ENCODE measurements at places on chromosomes 4 and X.

- DNase-seq: no peak
Measured at GRCh38 chr4:108213723-108214122, 45.0 kb upstream of the LEF1 start.

DNA sequence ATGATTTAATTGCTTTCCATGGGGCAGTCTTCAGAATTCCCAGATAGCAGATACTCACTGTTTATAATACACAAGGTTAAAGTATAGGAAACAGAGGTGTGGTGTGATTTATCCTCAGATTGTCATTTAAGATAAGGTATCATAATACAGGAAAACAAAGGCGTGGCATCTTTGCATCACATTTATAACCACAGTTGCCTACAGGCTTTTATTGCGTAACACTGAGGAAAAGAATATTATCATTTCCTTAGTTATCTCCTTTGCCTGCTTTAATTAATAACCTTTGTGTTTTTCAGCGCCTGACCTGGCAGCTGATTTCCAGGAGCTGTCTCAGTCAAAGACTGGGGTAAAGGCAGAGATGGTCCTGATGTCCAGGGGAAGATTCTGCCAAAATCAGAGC, 68.8 kb downstream of the SSX7 start:
- no peak for DNase-seq

DNA sequence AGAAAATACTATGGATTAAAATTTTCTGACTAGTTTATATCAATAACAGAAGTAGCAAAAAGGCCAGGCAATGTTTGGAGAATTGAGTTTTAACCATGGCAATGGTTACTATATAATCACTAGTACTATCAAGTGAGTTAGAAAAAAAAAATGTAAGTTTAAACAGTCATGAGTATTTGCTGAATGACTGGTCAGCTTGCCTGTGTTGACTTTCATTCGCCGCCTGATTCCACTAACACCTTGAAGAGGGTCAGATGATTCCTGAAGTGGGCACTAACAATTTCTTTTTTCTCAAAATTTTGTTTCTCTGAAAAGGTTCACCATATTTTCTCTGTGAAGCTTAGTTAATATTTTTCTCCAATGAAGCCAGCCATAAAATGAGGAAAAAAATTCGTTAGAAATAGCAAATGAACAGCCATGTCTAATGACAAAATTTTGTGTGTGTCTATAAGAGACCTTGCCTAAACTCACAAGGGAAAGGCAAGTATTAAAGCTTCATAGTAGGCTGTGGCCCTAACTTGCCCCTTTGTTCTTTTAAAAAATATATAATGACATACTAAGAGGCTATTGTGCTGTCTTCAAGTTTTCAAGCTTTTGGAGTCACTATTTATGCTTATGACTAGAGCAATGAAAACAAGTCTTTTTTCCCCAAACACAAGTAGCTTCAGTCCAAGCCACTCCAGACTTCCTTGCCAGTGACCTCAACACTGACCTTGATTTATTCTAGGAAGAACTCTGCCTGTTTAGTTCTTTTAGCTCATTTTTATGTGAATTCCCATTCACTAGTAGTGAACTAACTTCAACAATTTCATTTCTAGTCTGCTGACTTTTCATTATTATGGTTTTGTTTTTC, 18.4 kb upstream of the FHDC1 start:
- no peak for DNase-seq

- DNase-seq: no peak
Measured at GRCh38 chr4:53717064-53717549, 125.8 kb upstream of the LNX1 start.

GRCh38 chr4:140533951-140534480, 10.0 kb downstream of the ELMOD2 start:
- no peak for DNase-seq

DNA sequence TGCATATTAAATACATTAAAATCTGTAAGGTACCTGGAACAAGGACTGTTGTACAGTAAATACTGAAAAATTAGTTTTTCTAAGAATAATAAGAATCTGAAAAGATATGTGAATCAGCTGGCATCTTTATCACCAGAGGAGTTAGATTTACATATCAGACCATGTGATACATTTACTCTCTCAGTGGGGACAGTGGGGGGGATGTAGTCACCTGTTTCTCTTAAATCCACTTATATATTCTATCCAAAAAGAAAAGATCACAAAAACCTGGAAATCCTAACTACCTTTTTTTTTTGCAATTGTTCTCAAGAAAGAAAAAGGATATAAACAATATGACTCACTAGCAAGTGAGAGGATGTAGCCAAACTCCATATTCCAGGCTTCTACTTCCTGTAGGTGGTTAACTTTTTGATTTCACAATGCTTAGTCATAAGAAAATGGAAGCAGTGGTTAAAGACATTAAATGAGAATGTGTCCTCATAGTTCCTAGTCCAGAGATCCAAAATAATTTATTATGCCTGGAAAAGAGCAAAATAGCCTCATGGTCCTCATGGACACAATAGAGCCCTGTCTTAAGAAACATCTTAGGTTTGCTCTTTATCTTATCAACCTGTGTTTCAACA, 22.5 kb upstream of the MYOZ2 start:
- DNase-seq: no peak

DNA sequence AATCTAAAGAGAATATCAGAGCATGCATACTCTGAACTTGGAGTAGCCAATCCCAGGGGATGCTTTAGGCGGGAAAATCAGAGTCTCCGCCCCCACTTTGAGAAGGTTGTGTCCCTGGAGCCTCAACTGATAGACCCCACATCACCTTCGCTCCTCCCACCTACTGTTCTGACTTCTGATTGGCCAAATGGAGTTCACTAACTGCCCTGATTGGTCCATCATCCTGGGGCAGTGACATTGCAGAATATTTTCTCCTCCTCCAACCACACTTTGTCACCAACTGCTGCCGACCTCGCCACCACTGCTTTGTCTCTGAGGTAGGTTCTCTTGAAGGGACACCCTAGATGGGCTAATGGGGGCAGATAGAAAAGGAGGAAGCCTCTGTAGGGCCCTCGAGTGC, 22.7 kb upstream of the SPACA5B start:
- DNase-seq: no peak

DNA sequence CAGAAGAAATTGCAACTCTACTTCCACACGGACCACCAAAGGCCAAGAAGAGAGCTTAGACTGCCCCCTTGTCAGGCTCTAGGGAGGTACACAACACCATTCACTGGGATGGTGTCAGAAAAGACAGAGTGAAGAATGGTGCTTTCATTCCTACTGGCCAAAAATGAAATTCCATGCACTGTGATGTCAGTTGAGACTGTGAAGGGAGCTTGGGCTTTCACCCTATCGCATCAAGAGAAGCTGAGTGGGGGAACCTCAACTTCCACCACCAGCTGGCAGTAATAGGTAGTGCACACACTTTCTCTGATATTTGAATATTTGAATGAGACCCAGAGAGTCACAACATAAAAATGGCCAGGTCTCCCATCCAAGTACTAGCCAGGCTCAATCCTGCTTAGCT, 65.9 kb downstream of the ZNF711 start:
- no peak for DNase-seq

GRCh38 chrX:74232859-74233258, 71.1 kb upstream of the ZCCHC13 start:
- DNase-seq: no peak

GRCh38 chr4:2823671-2824328, 19.8 kb upstream of the ADD1 start:
- DNase-seq: no peak

- no peak for DNase-seq
Measured at GRCh38 chrX:39176105-39176504, 374.8 kb downstream of the MID1IP1 start.

DNA sequence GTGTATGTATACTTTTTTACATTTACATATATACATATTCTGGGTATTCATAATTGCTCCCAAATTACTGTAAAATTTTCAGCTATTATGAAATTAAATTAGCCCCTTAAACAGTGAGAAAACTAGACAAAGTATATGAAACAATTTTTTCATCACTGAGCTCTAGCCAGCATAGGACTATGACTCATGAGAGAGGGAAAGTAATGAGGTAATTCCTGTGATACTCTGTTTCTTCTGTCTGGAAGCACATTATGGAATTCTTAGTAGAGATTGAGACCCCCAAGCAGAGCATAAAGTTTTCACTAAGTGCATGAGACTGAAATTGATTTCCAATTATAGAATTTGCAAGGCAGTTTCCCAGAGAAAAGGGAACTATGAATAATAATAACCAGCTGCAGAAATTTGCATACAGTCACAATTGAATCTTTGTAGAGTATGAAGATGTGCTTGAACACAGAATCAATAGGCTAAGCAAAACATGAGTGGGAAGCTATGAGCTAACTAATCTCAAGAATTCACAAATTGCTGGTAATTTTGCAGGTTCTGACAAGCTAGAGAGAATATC, 779.3 kb downstream of the ARAP2 start:
- no peak for DNase-seq

DNA sequence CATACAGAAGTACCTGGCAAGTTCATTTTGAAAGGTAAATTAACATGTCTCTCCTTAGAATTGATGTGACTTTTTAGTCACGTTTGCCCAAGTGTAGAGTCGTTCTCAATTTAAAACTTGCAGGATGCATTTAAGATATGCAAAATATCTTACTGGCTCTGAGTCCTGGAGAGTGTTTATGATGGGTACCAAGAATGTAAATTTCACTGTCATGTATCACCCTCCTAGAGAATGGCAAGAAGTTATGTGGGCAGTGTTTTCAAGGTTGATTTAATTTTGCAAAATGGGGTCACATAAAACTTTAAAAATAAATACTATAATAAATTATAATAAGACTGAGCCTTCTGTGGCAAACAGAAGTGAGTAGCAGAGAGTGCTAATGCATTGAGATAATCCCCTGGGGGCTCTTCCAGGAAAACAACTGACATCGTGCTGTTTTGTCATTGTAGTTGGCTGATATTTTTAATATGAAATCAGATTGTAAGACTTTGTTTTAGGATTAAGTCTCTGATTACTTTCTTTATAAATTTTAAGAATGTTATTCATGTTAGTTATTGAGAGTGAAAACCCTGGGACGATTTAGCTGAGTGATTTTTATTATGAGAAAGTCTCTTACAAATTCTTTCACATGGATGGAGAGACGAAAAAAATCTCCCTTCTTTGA, 103.0 kb downstream of the AFF1 start:
- DNase-seq: no peak

GRCh38 chr4:72314869-72315268, 254.2 kb downstream of the ADAMTS3 start:
- no peak for DNase-seq

GRCh38 chr4:129362691-129363274, 266.8 kb downstream of the C4orf33 start:
- DNase-seq: peak; percentile 4

- DNase-seq: no peak
Measured at GRCh38 chr4:89427782-89428181, 120.2 kb upstream of the GPRIN3 start.

DNA sequence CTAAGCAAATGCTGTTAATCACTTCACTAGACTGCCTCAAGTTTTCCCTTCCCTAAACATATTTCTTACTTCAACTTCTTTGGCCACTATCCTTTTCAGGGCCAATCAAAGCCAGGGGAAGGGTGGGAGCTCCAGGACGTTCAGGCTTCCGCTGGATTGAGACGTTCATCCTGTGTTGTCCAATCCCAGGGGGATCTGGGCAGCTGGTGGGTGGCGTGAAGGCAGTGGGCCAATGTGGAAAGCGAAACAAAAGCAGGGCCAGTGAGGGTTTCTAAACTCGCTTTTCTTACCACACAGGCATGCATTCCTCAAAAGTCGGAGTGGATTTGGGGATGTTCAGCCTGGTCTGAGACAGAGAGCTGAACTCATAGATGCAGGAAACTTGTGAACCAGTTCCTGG, 7.6 kb downstream of the CXCL13 start:
- DNase-seq: no peak
